NCI-H345 (cell line): ENCODE measurements at places on chromosomes 12 and 14.

- no peak for DNase-seq
Measured at GRCh38 chr14:100779691-100780080, 46.2 kb upstream of the MEG3 start.

GRCh38 chr12:89392391-89392790 is 40.1 kb upstream of the DUSP6 start:
- DNase-seq = no peak

GRCh38 chr14:90520326-90520725 is 123.5 kb downstream of the CALM1 start:
- DNase-seq = no peak

DNA sequence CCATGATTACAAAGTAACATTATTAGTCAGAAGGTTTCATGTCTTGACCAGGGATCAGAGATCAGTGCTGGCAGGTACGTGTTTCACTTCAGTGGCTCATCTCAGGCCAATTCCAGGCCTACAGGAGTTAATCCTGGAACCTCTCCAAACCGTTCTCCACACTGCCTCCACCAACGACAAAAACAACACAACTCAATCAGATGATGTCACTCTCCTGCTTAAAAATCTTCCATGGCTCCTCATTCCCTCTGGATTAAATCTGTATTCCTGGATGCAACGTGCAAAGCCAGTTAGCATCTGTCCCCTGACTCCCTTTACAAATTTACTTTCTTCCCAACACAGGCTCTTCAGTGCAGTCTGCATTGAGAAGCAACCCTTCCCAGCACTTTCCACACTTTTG is 34.3 kb upstream of the TXNRD1 start:
- DNase-seq = no peak

- no peak for DNase-seq
Measured at GRCh38 chr12:105982022-105982421, 156.7 kb downstream of the NUAK1 start.

- DNase-seq = no peak
Measured at GRCh38 chr12:49882851-49883464, 20.7 kb downstream of the FAIM2 start.

- no peak for DNase-seq
Measured at GRCh38 chr14:39467889-39468524, 35.8 kb upstream of the FBXO33 start.

- no peak for DNase-seq
Measured at GRCh38 chr14:67265131-67265530, 23.9 kb downstream of the PALS1 start.

DNA sequence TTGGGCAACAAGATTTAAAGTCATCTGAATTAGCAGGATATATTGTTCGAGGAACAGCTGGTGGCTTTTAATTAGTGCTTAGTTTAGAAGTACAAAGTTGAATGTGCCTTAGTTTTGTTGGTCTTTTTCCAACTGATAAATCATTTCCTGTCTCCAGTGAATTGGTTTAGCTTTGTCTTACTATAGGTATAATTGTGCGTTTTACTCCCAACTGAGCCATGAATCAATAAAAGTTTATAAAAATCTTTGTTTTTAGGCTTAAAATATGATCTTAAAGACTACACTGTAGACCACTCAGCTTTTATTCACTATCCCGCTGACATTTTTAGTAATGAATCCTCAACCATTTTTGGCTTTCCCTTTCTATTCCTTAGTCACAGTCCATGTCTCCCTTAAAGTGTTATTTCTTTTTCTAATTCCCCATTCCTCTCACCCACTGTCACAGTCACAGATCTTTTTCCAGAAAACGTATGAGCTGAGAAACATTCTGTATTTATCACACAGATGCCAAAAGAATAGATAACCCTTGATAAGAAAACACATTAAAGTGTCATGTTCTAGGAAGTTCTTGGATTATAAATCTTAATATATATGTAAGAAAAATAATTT is 34.0 kb upstream of the ALG10 start:
- DNase-seq = no peak

GRCh38 chr14:54893151-54893760 is 9.4 kb downstream of the GCH1 start:
- peak; percentile 35 for DNase-seq

GRCh38 chr14:105215602-105216001 is 32.7 kb upstream of the BTBD6 start:
- DNase-seq = no peak

GRCh38 chr14:48616931-48617330 is 941.5 kb upstream of the MDGA2 start:
- no peak for DNase-seq

DNA sequence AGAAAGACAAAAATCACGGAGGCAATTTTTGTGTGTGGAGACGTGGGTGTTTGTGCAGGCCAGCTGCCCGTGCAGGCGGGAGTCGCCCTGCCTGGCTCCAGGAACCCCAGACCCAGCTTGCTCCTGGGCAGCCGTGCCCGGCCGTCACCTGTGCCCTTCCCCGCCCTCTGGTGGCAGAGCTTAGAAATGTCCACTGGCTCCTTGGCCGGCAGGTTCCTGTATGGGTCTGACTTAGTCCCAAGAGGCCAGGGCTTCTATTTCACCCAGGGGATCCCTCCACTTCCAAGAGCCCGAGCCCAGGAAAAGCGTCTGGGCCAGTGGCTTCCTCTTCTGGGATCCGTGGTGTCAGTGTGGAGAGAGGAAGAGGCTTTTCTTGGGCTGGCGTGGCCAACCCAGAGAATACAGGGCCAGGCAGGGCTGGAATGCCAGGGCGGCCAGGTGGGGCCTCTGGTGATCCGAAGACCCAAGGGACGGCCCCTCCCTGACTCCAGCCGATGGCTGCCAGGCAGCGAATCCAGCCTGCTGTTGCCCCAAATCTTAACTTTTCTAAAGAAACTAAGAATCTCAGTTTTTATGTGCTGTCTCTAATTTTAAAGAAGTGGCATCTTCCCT is 120.9 kb downstream of the TMEM132C start:
- DNase-seq = no peak

- DNase-seq = peak; percentile 94
Measured at GRCh38 chr14:35121887-35122695, at the start of the genes PPP2R3C and PRORP. PPP2R3C (minus strand) TSS chr14:35121990; CDS start chr14:35121959, 31 bp downstream. PRORP (plus strand) TSS chr14:35122552; CDS start chr14:35123246, 694 bp downstream.

DNA sequence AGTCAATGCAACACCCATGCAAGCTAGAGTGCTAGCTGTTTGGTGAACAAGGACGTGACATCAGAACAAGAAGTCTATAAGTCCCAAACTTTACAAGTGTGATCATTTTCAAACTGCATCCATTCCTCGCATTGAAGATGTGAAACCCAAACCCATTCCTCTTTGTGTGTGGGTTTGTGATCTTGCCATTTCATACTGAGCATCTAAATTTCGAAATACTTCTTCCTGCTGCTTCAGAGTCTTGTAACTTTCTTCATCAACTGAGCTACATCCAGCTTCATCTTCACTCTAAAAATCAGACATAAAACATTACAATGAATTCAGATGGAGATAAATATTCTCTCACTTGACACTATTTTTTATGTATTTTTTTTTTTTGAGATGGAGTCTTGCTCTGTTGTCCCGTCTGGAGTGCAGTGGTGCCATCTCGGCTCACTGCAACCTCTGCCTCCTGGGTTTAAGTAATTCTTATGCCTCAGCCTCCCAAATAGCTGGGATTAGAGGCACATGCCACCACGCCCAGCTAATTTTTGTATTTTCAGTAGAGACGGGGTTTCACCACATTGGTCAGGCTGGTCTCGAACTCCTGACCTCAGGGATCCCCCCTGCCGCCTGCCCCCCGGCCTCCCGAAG is 4.8 kb upstream of the ZCCHC8 start:
- DNase-seq = no peak

GRCh38 chr12:91637789-91638624 is 455.4 kb upstream of the DCN start:
- no peak for DNase-seq

GRCh38 chr12:114789276-114789675 is 105.3 kb upstream of the TBX3 start:
- no peak for DNase-seq

GRCh38 chr12:76008428-76008827 is 23.1 kb downstream of the PHLDA1 start:
- no peak for DNase-seq

DNA sequence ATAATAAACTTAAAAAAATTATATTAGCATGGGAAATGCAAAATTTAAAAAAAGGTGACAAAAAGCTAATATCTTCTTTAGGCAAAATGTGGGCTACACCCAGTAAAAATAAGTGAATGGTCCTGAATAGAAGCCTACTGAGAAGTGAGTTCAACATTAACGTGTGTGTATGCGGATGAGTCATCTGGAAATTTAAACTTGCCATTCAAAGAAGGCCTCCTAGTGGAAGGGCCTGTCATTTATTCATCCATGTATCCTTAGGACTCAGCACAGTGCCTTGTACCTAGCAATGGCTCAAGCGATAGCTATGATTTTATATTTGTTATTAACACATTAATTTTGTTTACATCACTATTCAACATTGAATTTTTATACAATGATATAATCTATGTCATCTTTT is 226.2 kb downstream of the NUBPL start:
- no peak for DNase-seq

DNA sequence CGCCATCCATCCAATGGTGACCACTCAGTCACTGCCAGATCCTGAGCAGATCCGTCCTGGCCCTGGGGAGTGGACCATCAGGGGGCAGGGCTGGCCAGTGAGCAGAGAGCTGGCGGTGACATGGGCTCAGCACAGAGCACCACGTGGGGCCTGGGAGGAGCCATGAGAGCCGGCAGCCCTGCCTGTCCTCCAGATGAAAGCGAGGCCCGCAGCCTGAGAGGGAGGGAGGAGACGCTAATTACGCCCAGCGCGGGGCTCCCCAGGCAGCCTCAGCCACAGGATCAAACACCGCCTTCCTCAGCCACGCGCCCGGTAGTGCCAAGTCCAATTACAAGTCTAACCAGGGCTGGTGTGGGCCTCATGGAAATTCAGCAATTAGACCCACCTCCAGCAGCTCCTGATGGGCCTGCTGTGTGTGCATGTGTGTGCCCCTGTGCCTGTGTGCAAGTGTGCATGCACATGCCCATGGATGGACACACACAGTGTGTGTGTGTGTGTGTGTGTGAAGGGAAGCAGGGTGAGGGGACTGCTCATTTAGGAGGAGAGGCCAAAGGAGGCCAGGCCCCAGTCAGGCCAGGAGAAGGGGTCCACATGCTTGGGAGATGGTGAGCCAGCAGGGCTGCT is 68.0 kb downstream of the KIF26A start:
- peak; percentile 57 for DNase-seq
